NCI-H1417 treated with DMSO at 0.1 percent for 48 hours (cell line): ENCODE measurements at places on chromosomes 3 and 15.

DNA sequence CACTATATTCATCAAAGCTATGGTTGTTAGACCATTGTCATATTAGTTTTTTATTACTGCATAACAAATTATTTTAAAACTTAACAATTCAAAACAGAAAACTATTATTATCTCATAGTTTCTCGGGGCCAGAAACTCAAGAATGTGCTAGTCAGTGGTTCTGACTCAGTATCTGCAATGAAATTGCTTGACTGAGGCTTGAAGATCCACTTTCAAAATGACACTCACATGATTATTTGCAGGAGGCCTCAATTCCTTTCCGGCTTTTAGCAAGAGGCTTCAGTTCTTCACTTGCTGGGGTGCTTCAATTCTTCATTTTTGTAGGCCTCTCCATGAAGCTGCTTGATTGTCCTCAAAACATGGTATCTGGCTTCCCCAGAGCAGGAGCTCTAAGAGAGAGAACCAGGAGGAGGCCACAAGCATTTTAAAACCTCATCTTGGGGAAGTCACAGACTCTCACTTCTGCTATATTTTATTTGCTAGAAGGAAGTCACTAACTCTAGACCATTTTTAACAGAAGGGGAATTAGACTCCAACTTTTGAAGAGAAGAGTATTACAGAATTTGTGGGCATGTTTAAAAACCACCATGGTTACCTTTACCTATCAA is 383.7 kb downstream of the MFSD1 start:
- DNase-seq: no peak

DNA sequence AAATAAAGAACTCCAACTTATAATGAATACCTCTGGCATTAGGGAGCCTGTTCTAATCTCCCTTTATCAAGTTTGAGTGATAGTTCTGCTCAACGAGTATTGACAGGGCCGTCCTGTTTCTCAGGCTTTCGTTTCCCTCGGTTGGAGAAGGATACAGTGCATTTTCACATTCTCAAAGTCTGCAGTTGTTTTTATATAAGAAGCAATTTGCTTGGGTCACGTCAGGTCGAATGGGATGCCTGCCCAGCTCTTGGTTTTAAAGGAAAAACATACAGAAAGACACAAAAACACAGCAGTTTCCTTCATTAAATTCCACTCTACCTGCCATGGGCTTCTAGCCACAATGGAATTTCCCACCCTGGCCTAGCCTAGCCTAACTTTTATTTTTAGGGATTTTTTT is 366.3 kb downstream of the TIGIT start:
- no peak for DNase-seq

DNA sequence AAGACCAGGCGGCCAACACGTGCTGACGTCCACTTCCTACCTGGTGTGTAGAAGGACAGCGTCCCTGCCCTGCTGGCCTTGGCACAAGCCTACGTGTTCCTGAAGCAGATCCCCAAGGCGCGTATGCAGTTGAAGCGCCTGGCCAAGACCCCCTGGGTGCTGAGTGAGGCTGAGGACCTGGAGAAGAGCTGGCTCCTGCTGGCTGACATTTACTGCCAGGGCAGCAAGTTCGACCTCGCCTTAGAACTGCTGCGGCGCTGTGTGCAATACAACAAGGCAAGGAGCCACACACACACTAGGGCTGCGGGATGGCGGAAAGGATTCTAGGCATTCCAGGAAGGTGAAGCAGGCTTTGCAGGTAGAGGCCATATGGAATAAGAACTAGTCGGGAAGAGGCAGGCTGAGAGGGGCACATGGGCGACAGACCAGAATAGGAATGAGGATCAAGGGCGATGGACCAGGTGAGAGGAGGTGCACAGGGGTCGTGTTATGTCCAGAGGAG is 15.9 kb downstream of the CSRNP1 start:
- no peak for DNase-seq

DNA sequence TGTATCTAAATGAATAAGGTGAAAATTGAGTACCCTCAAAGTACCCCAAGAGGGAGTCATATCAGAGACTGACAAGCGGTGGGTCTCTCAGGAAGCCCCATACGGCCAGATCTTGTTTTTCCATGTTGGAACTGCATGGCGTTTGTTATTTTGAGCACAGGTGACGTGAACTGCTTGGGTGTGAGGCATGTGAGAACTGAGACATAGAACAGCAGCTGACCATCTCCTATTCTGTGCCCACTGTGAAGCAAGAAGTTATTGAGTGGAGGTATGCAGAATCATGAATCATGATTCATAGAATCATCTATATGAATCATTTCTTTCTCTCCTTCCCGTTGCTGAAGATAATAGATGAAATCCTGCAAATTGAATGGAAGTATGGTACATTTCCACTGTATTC is 4.6 kb downstream of the VPS8 start:
- no peak for DNase-seq

- DNase-seq: no peak
Observed at GRCh38 chr3:1275495-1275894, 182.7 kb downstream of the CNTN6 start.

GRCh38 chr3:148020861-148021260 is 611.7 kb downstream of the ZIC1 start:
- DNase-seq: no peak

- DNase-seq: no peak
Observed at GRCh38 chr3:69784954-69785514, 45.8 kb downstream of the MITF start.

DNA sequence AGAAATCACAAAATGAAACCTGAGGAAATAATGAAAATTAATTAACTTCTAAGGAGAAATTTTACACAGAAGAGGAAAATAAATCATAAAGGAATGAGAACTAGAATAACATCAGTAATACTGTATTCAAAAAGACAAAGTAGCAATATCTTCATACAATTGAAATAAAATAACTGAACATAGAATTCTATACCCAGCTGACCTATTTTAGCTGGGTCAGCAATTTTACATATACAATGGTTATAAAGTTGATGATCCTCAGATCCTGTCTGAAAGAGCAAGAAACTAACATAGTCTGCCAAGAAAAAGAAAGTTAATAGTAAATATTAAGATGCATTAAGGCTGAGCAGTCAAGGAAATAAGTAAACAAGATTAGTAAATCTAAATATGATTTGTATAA is 93.0 kb upstream of the P3H2 start:
- DNase-seq: no peak

GRCh38 chr15:63380808-63381282 is 801 bp downstream of the CA12 start:
- DNase-seq: no peak

DNA sequence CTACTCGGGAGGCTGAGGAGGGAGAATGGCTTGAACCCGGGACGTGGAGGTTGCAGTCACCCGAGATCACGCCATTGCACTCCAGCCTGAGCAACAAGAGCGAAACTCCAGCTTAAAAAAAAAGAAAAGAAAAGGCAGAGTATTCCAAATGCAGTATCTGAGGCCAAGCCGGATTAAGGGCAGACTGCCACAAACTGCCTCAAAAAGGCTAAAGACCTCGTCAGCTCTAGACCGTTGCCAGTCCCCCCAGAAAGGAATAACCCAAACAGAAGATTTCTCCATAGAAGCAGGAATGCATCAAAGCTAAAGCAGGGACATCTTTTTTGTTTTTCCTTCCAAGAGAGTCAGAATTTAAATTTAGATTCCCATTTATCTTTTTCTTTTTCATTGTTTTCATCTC is 72.9 kb downstream of the TM4SF4 start:
- DNase-seq: no peak

DNA sequence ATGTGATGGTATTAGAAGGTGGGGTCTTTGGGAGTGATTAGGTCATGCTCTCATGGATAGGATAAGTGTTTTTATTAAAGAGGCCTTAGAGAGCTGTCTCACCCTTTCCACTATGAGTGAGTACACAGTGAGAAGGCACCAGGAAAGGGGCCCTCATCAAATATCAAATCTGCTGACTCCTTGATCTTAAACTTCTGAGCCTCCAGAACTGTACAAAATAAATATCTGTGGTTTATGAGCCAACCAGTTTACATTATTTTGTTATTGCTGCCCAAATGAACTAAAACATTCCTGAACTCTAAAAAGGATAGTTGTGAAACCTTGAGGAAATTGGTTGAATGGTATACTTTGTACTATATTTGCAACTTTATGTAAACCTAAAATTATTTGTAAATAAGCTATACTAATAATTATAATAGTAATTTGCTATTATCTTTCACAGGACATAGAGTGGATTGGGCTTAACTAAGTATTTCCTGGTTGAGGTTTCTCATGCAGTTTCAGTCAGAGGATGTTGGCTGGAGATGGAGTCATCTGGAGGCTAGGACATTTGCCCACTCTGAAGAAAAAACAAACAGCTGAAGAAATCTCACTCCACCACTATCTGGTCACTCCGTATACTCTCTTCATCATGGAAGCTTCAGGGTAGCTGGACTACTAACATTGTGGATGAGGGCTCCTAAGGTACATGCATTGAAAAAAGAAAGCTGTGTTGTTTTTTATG is 1068.6 kb upstream of the CADM2 start:
- no peak for DNase-seq

DNA sequence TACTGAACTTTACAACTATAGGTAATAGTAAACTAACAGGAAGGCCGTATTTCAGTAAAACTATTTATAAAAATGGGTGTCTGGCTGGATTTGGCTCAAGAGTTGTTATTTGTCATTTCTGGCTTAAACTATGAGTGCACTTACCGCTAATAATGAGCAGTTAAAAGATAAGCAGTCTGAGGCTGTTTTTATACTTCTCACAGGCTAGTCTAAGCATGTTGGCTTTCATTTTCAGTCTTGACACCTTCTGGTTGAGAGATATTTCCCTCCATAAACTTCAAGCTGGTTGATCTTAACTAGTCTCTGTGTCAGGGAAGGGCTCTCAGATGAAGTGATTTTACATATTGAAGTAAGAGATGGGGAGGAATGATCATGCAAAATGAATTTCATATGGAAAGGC is 96.1 kb downstream of the RSRC1 start:
- no peak for DNase-seq

GRCh38 chr3:58719684-58720083 is 53.1 kb upstream of the FAM3D start:
- DNase-seq: no peak

DNA sequence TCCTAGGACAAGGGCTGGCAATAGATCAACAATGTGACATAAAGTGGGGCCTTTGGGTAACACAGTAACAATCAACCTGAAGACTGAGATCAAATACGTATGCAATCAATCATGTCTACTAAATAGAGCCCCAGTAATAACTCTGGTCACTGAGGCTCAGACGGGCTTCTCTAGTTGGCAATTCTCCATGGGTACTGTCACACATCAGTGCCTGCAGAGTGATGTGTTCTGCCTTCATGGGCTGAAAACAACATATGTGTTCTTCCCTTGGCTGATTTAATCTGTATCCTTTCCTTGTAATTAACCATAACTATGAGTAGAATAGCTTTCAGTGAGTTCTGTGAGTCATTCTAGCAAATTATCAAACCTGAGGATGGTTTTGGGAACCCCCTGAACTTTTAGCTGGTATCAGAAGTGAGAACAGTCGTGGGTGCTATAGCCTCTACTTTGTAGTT is 113.6 kb downstream of the TMCO5A start:
- DNase-seq: no peak

DNA sequence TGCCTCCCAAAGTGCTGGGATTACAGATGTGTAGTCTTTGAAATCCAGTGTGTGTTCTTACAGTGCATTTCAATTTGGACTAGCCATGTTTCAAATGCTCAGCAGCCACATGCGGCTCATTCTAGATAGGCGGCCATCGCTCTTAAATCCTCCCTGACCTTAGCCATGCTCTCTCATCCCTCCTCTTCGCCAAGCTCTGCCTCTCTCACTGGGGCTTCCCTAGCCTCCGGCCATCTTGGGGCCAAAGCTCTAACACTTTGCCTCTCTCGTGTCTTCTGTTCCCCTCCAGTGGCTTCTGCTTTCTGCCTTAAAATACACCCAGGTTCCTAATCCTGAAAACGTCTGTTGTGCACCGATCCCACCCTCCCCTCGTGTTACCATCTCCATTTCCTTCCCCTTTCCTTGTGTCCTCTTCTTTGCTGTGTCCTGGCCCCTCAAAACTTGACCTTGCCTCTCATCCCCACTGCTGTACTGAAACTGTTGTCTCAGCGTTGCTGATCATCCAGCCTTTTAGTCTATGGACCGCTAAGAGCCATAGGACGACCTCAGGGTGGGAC is 1.4 kb upstream of the GHRL start:
- DNase-seq: no peak

- DNase-seq: no peak
Observed at GRCh38 chr3:85726241-85726640, 767.5 kb downstream of the CADM2 start.
